NCI-H2227 treated with DMSO at 0.1 percent for 48 hours (cell line): ENCODE measurements at places on chromosomes 1 and 21.

DNA sequence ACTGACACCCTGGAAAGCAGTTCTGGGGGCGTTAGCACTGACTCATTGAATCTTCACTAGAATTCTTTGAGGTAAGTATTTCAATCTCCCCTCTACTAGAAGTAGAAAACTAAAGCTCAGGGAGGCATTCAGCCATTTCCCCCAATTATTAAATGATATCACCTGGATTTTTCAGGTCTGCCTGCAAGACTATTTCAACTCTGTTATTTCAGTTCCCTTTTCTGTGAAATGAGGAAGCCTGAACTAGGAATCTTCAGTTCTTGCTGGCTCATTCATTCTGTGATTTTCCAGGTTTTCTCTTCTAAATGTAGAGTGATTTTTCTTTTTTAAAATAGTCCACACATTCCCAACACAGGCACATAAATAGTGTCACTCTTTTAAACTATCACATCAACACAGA, 337.0 kb upstream of the NR5A2 start:
- no peak for DNase-seq

GRCh38 chr1:167209044-167209443, 11.6 kb upstream of the POU2F1 start:
- DNase-seq = no peak

GRCh38 chr1:7510389-7510931, 260.6 kb upstream of the VAMP3 start:
- no peak for DNase-seq

- DNase-seq = no peak
Measured at GRCh38 chr1:71448444-71448843, 367.6 kb upstream of the ZRANB2 start.

DNA sequence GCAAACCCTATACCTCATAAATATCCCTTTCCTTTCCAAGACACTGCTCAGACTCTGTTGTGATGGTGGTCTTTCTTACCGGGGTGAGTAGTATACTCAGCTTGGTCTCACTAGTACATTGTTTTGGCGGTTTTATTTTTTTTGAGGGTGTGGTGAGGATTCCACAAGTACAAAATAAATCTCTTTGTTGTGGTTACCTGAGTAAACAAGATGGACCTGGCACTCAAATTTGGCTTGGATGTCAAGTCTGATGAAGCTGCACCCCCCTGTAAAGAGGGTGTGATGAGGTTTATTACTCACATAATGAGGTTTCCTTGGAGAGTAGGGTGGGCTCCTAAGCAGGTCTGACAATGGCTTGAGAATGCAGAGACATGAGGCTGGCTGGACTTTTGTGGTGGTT, 68.2 kb upstream of the KCNJ6 start:
- DNase-seq = no peak

- DNase-seq = no peak
Measured at GRCh38 chr1:106055855-106056254, 1000.6 kb upstream of the PRMT6 start.

DNA sequence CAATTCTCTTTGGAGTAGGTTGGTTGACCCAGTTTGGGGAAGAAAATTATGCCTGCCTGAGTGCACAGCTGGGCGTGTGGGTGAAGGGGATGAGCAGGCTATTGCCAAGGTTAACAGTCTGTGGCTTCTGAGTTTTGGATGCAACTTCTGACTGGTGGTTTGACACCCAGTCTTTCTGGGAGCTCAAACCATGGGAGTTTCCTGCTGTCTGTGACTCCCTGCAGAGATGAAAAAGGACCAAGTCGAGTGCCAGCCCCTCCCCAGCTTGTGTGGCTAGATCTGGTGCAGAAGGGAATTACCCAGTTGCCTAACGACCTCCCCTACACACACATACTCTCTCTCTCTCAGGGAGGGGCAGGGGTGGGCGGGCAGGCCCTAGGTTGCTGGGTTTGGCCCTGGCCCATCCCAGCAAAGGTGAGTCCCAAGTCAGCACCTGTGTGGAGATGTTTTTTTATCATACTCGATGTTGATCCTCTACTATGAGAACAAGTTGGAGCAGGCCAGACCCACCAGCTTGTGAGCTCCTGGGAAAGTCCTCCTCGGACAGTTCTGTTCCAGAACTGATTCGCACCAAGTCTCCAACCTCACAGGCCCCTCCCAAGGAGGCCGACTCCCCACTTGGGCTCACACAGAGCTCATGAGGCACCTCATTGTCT, 28.2 kb downstream of the PKP1 start:
- DNase-seq = no peak

DNA sequence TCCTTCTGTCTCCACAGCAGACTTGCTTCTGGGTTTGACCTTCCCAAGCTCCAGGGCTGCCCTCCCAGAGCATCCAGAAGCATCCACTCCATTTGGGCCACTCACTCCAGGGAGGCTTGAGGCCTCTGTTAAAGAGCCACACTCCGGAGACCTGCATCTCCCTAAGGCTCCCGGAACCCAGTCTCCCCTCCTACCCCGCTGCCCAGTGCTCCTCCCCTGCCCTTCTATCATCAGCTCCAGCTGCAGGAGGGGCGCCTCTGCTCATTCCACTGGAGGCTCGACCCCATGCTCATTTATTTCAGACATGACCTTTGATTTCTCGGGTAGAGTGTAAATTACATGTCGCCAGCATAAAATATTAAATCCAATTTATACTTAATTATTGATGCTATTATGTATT, 142.5 kb downstream of the SYF2 start:
- DNase-seq = no peak

DNA sequence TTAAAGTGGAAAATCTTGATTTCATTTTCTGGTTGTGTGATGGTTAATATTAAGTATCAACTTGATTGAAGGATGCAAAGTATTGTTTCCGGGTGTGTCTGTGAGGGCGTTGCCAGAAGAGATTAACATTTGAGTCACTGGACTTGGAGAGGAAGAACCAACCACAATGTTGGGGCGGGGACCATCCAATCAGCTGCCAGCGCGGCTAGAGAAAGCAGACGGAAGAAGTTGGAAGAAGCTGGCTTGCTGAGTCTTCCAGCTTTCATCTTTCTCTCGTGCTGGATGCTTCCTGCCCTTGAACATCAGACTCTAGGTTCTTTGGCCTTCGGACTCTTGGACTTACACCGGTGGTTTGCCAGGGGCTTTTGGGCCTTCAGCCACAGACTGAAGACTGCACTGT, 832.6 kb upstream of the TMPRSS15 start:
- no peak for DNase-seq

- no peak for DNase-seq
Measured at GRCh38 chr1:212633161-212633560, 24.6 kb downstream of the ATF3 start.

- DNase-seq = no peak
Measured at GRCh38 chr1:65164633-65165032, 16.6 kb downstream of the AK4 start.

GRCh38 chr1:207259391-207259790, 62.1 kb upstream of the CD55 start:
- no peak for DNase-seq

DNA sequence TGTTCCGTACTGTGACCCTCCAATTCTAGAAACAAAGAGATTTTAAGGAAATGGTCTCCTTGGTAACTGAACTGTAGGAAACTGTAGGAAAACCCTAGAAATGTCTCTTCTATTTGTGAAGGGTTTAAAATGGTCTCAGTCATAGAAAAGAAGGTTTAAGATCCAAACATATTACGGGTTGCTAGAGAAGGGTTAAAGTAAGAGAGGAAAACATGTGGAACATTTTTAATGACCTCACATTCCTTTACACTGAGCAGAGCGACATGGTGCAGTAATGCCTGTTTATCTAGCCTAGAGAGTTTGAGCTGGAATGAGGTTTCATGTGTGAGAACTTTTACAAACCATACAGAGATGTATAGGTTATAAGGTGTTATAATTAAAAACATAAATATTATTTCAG, 36.9 kb upstream of the C1orf105 start:
- no peak for DNase-seq

DNA sequence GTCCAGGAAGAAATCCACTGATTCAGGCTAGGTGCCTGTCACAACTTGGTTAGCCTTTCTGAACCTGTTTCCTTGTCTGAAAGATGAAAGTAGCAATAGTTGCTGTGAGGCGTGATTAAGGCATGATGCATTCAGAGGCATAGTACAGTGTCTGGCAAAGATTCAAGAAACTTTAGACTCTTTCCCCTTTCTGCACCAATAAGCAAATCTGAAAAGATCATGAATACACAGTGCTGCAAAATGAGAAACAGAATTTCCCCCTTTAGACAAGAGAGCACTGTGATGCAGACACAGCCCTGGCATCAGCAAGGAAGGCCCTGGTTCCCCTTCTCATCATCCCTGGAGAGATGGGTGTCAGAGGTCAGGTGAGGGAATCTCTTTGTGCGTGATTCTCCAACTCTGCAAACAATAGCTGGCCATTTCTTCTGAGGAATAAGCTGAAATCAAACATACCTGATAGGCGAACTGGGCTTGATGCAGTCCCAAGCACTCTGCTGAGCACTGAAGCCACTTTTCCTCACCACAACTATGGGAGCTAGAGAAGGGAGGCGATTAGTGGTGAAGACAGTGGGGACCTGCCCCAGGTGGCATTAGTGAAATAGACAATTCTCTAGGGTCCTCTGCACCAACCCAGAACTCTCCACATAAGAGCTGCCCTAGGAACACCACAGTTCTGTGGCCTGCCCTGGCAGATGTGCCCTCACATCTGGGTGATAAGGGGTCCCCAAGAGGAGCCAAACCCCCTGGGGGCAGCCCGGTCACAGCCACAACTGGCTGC, 41.7 kb downstream of the ITPKB start:
- DNase-seq = no peak

GRCh38 chr1:155974208-155975115, 3.9 kb downstream of the ARHGEF2 start:
- no peak for DNase-seq

- DNase-seq = no peak
Measured at GRCh38 chr1:114010433-114011184, 31.3 kb downstream of the OLFML3 start.
